Esophagus mucosa (tissue), 1 donor: ENCODE measurements at places on chromosomes 3 and 15.

DNA sequence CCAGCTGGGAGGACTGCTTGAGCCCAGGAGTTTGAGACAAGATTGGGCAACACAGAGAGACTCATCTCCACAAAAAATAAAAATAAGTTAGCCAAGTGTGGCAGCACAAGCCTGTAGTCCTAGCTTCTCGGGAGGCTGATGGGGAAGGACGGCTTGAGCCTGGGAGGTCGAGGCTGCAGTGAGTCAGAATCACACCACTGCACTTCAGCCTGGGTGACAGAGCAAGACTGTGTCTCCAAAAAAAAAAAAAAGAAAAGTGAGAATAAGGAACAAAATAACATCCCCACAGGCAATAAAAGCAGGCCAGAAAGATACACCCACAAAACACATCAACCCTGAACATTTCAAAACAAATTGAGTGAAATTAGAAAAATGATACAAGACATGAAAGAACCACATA, 48.7 kb upstream of the OCA2 start:
- no peak for ATAC-seq

DNA sequence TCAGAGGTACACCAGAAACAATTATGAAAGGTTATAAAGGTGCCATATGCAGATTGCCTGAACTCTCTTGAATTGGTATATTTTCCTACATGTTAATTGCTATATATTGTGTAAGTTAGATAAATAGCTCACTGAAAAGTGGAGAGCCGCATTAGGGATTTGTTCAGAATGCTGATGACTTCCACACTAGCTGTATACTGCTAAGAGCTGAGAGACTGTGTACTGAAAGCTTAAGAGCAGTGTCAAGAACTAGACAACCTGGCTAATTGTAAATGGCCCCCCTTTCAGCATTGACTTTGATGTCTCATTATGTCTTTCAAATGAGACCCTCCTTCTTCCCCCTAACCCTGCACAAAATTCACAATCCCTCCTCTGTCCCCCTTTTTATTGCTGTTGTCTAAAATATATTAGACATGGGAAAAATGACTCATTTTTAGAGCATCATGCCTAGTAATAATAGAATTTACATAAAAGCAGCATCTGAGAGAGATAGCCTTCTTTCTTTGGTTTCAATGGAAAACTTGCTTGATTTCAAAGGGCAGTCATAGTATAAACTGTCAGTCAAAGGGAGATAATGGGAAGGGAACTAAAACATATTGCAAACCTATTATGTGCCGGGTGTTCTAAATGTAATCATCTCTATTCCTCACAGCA, 34.7 kb upstream of the GREM1 start:
- no peak for ATAC-seq

DNA sequence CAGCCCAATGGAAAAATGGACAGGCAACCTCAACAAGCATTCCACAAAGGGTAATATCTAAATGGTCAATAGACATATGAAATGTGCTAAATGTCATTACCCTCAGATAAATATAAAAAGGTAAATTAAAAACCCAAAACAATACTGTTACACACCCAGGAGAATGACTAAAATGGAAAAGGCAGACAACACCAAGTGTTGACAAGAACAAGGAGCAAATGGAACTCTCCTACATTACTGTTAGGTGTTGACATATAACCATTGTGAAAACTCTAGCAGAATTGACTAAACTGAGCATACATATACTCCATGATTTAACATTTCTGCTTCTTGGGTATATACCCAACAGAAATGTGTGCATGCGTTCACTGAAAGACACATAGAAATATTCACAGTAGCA, 25.3 kb upstream of the SLC6A11 start:
- no peak for ATAC-seq

GRCh38 chr3:73626106-73626505, 1.4 kb upstream of the PDZRN3 start:
- no peak for ATAC-seq

DNA sequence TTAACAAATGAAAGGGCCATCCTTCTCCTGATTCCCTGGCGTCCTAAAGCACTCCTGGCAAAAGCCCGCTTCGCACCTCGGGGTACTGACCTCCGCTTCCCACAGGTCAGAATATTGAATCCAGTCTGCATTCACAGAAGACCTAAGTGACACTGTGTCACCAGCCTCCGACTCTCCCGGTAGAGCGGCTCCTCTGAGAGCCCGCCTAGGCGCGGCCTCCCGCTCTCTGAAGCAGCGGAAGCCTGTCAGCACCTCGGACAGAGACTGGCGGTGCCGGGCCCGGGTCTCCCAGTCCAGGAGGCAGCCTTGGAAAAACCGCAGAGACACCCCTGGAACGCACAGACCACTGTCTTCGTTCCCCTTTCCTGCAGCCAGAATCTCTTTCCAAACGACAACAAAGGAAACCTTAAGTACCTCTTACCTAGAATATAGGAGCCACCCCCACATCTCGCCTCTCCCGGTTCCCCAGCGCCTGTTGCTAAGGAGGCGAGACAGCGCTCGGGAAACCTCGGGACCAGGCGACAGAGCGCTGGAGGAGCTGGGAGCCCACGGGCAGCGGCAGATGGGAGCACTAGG, 1.2 kb downstream of the GABRB3 start:
- no peak for ATAC-seq

DNA sequence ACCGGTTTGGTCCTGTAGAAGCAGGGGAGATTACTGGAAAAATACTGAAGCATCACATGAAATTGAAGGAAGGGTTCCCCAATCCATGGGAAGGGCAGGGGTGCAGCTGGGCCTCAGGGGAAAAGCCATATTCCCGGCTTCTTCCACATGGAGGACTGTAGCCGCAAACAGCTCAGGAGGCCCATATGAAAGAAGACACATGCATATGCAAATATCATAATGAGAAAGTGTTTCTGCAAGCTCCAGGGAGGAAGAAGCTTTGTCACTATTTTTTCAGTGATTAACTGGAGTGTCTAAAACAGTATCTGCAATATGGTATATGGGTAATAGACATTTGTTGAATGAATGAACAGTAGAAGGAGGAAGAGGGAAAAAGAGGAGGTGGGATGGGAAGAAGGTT, 19.1 kb downstream of the DPH3 start:
- no peak for ATAC-seq

DNA sequence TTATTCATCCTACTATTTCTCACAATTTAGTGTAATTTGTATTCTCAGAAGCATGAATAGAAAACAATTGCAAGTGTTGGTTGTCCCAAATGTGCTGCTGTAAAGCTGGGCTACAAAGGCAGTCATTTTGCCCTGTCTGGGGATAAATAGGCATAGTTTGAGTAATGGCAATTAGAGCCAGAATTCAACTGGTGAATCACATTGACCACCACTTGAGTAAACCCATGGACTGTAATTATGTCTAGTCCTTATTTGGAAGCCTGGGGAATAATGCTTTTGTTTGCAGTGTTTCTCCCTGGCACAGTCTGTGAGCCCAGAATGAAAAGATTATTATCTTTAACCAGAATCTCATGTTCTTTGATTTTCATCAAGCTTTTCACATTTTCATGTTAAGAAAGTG, 30.5 kb upstream of the CHL1 start:
- ATAC-seq, result no peak

- no peak for ATAC-seq
Observed at GRCh38 chr3:85554153-85554552, 595.4 kb downstream of the CADM2 start.

GRCh38 chr3:187843654-187844053, 98.4 kb upstream of the BCL6 start:
- ATAC-seq, result no peak

DNA sequence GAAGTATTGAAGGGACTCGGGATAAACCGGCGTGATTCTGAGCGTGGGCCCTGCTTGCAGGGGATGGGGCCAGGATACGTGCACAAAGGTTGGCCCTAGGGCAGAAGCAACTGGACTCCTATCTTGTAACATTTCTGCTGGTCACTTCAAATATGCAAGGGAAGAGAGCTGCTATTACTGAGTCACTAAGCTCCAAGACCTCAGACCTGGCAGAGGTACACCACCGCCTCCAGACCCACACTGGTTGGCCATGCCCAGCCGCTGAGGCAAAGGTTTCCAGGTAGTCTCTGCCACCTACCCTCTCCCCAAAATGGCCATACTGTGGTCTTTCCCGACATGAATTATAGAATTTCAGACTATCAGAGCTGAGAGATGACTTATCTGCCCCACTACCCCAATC, 13.4 kb upstream of the STRA6 start:
- no peak for ATAC-seq

DNA sequence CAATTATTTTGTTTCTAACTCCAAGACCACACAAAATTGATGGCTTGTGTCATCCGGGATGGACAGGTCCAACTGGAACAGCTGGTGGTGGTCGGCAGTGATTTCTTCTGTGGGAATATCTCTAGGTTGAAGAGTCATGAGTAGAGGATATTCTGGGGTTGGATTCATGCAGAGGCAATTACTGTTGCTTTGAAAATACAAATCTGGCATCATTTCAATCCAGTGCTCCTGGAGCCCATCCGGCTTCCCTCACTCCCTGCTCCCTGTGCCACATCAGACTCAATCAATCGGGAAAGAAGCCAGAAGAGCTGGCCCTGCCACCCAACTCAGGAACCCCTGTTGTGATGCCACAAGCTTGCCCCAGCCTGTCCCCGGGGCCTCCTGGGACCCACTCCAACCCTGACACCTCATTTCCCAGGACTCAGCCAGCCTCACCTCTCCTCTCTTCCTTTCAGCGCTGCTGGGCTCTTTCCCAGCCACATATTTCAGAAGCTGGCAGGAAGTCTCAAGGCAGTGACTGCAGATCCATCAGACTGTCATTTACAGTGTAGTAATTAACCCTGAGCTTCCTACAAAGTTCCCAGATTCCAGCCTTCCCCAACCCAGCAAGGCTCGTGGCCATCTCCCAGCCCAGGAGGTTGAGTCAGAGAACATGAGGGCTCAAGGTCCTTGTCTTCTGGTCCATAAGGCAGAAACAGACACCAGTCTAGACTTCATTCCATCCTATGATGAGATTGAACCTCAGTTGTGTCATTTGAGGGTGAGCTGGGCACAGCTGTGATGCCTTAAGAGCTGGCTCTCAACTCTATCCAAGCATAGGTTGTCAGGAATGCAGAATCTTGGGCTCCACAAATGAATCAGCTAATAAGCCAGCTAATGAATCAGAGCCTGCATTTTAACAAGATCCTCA, 114.0 kb downstream of the FAM174B start:
- ATAC-seq, result peak; percentile 38

DNA sequence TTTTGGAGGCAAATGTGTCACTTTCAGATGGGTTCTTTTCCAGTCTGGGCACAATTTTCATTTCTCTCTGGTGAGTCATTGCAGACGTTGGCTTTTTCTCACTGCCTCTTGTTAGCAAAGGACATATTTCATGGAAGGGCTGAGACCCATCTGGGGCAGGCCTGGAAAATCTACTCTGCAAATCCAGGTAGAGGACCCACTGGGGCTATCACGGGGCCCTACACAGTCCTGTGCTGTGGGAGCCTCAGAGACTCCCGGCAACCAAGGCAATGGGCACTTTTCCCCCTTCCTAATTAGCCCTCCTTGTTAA, 58.0 kb downstream of the HRH1 start:
- ATAC-seq, result no peak

- no peak for ATAC-seq
Observed at GRCh38 chr3:183350164-183350563, 78.3 kb downstream of the MCF2L2 start.

DNA sequence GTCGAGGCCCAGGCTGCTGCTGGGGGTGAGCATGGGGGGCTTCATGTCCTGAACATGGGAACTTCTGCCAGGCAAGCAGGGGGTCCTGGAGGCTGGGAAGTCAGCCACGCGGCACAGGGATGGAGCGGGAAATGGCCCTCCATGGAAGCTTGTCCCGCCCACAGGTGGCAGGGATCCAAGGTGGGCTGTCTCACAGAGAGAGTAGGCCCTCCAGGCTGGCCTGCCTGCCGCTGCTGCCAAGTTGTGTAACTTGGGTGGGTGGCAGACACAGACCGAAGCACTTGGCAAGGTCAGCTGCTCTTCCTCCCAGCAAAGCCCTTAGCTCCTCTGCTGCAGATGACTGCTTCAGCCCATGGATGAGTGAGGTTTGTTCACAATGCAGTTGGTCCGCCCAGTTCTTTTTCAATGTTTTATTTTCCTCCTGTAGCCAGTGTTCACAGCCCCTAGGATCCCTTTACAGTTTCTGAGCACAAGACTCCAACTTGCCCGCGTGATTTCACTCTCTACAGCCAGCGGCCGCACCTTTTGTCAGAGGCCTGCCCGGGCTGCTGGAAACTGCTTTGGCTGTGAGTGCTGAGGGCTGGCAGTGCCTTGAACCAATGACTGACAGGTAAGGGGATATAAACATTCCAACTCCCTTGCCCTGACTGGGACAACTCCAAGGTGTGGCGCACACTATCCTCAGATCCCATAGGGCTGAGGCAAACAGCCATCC, 26.7 kb downstream of the HCN4 start:
- no peak for ATAC-seq

DNA sequence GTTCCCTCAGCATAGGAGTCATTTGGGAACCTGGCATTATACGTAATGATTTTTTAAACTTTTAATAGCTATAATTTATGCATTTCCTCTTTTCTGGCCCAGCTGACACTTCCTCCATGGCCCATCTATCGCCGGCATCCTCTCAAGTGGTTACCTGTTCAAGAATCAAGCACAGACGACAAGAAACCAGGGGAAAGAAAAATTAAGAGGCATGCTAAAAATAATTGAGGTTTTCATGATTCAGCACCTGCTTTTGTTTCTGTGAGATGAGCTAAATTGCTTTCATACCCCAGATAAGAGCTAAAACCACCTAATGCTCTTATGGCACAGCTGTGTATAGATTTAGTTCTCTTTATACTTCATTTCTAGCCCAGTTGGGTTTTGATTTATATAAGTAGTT, 1.7 kb downstream of the SPCS1 start:
- no peak for ATAC-seq

DNA sequence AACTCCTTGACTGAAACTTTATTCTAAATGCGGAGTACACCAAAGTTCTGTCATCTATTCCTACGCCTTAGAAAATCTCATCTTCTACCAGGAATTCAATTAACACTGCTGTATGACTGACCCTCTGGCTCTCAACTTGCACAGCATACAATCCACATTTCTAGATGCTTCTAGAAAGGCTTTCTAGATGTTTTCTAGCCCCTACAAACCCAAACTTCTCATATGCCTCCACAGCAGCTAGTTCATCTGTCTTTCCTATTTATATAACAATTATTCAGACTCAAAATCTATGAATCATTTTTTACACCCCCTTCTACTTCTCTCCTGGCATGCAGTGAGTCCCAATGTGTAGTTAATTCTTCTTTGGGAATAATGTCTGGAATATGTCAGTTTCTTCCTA, 13.2 kb downstream of the INO80 start:
- ATAC-seq, result no peak

DNA sequence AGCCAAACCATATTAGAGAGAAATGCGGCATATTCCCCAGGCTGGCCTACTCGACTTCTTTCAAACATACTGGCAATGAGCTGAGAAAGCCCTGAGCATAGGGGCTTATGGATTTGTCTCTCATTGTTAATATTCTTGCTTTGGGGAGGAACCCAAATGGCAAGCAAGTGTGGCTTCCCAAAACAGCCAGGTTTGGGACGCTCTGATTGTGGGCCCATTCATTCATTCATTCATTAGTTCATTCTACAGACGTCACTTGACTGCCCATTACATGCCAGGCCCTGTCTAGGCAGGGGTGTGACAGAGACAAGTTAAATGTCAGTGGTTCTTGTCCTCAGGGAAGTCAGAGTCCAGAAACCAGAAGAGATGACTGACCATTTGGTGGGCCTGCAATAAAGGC, 77.4 kb upstream of the THBS1 start:
- no peak for ATAC-seq

GRCh38 chr3:12458901-12459300, 25.4 kb upstream of the TSEN2 start:
- ATAC-seq, result no peak

GRCh38 chr3:157142315-157142714, 17.6 kb downstream of the CCNL1 start:
- no peak for ATAC-seq
